Activated naive CD4-positive, alpha-beta T cell treated with anti-CD3 and anti-CD28 coated beads, Interleukin-2, amount 50 U/mL, for 72 hours (primary cell): ENCODE measurements at places on chromosomes 5 and 9. TPM values are rescaled to one million over a fixed set of nuclear protein-coding genes. Genes with fewer than 3 reads are reported as not detected.

GRCh38 chr9:78441822-78442431 is 145.0 kb downstream of the PSAT1 start:
- DNase-seq = no peak

GRCh38 chr5:161311965-161312364 is 234.6 kb downstream of the GABRB2 start:
- DNase-seq = no peak

DNA sequence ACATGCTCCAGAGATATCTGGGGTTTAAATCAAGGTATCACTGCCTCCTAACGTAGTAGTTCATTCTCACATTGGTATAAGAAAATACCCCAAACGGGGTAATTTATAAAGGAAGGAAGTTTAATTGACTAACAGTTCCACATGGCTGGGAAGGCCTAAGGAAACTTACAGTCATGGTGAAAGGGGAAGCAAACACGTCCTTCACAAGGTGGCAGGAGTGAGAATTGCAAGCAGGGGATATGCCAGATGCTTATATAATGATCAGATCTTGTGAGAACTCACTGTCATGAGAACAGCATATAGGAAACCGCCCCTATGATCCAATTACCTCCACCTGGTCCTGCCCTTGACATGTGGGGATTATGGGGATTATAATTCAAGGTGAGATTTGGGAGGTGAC is 1280.2 kb upstream of the C9orf72 start:
- DNase-seq = no peak

DNA sequence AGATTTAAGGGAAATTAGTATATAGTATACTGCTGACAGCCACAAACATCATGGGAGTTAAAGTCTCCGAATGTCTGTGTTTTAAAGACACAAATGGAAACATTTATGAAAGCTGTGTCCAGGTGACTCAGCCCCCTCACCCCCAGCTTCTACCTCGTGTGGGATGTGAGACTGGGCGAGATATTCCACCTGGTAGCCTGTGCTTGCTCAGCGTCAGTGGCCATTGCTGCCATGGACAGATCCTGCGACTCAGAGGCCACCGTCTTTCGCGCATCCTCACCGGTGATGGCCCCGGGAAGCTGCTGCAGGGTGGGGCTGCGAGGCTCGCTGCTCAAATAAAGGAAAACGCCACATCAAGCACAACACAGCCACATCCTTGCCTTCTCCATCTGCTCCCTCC is 31.2 kb upstream of the EXOC3 start:
- peak; percentile 58 for DNase-seq

DNA sequence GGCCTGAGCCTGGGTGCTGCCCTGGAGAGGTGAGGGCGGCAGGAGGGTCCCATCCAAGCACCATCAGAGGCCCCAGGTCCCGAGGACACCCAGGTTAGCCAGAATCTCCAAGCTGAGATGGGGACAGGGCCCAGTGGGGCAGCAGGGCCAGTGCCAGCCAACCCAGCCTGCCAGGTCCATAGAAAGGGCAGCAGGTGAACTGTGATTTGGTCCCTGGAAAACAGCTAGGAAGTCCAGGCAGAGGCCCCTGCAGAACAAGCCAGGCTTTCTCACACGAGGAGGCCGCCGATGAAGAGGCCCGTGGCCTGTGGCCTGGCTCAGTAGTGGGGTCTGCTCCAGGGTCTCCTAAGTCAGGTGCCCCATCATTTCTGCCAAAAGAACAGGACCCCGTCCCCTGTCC is 2.0 kb downstream of the AGPAT2 start:
- DNase-seq = no peak

DNA sequence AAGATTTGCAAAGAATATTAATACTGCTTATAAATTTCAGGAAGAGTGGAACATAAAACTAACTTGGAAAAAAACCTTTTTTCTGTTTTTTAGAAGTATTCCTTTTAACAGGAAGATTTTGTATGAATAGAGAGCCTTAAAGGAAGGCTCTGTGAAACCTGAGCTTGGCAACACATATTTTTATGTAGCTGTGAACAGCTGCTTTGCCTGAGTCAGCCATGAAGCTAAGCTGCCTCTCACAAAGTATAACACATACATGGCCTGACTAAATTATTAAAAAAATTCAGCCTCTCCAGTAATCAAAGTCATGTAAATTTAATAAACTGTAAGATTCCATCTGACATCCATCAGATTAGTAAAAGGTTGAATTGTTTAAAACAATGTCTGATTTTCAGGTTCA is 547.5 kb downstream of the ELAVL2 start:
- DNase-seq = no peak

GRCh38 chr5:176870110-176870591 is 29.0 kb downstream of the HK3 start:
- no peak for DNase-seq

DNA sequence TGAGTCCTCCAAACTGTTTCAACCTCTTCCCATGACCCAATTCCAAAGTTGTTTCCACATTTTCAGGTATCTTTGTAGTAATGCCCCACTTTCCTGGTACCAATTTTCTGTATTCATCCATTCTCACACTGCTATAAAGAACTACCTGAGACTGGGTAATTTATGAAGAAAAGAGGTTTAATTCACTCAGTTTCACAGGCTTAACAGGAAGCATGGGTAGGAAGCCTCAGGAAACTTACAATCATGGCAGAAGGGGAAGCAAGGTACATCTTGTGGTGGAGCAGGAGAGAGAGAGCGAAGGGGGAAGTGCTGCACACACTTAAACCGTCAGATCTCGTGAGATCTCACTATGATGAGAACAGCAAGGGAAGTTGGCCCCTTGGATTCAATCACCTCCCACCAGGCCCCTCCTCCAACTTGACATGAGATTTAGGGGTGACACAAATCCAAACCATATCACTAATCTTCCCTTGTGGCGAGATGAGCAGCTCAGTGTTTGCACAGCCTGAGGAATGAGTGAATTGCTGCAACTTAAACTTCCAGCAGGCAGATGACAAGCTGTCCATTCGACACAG is 42.9 kb downstream of the TRIP13 start:
- DNase-seq = peak; percentile 41

GRCh38 chr5:66440202-66440680 is 156.0 kb upstream of the MAST4 start:
- DNase-seq = peak; percentile 26

- DNase-seq = no peak
Observed at GRCh38 chr5:24145806-24146205, 499.0 kb downstream of the CDH10 start.

DNA sequence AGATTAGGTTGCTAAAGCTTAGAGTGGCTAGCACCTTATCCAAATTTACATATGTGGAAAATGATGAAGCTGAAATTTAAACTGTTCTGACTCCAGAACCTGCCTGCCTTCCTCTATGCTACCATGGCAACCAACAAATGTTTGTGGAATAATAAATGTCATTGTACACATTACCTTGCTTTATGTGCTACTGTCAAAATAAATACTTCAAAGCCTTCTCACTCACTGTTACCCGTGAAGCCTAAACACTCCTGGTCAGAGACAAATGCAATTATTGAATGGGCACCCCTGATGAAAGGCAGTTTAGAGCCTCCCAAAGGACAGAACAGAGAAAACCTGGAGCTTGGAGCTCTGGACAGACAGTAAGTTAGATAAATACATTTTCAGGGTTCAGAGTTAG is 158.6 kb downstream of the FAM114A2 start:
- no peak for DNase-seq

DNA sequence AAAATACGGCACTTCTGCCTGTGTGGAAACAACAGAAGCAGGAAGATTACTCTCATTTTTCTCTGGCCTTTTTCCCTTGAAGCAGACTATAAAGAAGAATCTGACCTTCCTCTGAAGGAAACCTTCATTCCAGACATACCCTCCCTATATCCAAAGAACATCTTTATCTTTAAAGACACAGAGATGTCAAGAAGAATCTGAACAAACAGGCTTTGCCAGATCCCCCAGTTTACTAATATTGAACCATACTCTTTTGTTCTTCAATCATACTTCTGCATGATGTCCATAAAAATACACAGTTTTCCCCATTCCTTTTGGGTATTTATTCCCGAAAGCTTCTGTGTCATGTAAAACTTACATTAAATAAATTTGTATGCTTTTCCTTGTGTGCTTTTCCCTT is 225.8 kb downstream of the MAT2B start:
- DNase-seq = no peak

GRCh38 chr9:3971391-3972082 is 328.3 kb downstream of the GLIS3 start:
- DNase-seq = no peak

GRCh38 chr5:150258130-150258529 is 31.4 kb downstream of the CAMK2A start:
- DNase-seq = no peak

DNA sequence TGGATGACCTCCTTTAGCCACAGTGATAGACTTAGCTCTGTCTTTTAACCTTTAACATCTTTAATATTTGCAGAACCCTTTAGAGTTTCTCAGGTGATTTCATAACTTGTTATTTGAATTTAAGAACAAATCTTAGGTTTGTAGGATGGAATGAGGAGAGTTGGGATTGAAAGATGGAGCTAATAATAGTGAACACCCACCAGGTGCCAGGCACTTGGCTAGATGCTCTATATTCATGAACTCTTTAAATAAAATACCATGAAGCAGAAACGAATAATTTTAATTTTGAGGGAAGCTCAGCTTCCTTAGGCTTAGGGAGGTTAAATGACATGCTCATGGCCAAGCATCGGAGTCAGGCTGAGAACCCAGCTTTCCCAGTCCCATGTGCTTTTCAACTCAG is 19.4 kb upstream of the CARNMT1 start:
- DNase-seq = no peak

GRCh38 chr9:4620881-4621555 is 41.1 kb upstream of the PLPP6 start:
- no peak for DNase-seq

- peak; percentile 58 for DNase-seq
Observed at GRCh38 chr5:62284946-62285891, 20.8 kb upstream of the KIF2A start.

GRCh38 chr5:81505672-81506071 is 111.7 kb upstream of the ACOT12 start:
- no peak for DNase-seq

- DNase-seq = no peak
Observed at GRCh38 chr9:34601937-34602573, 9.8 kb downstream of the RPP25L start.

GRCh38 chr9:99881769-99882168 is 24.7 kb upstream of the STX17 start:
- no peak for DNase-seq

DNA sequence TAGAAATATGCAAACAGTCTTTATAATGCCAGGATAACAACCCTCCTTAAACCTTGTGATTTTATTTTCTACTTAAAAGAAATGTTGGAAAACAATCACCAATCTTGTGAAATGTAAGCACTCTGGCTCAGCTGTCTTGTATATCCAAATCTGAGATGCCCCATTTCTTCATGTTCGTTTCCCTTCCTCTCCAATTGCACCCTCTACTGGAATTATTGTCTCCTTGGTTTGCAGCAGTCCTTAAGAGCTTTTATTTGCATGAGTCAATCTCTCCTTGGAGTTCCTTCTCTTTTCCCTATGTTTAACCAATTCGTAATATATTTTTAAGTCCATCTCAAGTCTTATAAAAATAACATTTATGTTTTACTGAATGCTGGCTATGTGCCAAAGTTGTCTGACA is 362.0 kb upstream of the CDH10 start:
- no peak for DNase-seq

DNA sequence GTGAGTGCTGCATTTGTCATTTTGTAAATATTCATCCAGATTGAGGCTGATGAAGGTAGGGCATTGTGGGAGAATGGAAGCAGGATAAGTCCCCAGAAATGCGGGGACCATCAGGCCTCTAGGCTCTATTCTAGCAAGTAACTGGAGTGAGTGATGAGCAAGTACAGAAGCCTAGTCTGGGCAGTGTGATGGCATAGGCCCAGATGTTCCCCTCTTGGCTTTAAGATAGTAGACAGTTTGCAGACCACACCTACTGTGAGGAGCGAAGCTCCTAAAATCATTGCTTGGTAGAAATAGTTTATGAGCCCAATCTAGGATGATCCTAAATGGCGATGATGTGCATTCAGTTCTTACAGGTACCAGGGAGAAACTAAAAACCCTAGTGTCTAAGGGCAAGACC is 24.3 kb downstream of the NDFIP1 start:
- no peak for DNase-seq

DNA sequence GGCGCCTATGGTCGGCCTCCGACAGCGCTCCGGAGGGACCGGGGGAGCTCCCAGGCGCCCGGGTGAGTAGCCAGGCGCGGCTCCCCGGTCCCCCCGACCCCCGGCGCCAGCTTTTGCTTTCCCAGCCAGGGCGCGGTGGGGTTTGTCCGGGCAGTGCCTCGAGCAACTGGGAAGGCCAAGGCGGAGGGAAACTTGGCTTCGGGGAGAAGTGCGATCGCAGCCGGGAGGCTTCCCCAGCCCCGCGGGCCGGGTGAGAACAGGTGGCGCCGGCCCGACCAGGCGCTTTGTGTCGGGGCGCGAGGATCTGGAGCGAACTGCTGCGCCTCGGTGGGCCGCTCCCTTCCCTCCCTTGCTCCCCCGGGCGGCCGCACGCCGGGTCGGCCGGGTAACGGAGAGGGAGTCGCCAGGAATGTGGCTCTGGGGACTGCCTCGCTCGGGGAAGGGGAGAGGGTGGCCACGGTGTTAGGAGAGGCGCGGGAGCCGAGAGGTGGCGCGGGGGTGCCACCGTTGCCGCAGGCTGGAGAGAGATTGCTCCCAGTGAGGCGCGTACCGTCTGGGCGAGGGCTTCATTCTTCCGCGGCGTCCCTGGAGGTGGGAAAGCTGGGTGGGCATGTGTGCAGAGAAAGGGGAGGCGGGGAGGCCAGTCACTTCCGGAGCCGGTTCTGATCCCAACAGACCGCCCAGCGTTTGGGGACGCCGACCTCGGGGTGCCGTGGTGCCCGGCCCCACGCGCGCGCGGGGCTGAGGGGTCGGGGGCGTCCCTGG is 561 bp downstream of the DAPK1 start:
- no peak for DNase-seq

GRCh38 chr5:142056816-142057696 is 44.2 kb upstream of the GNPDA1 start:
- no peak for DNase-seq

DNA sequence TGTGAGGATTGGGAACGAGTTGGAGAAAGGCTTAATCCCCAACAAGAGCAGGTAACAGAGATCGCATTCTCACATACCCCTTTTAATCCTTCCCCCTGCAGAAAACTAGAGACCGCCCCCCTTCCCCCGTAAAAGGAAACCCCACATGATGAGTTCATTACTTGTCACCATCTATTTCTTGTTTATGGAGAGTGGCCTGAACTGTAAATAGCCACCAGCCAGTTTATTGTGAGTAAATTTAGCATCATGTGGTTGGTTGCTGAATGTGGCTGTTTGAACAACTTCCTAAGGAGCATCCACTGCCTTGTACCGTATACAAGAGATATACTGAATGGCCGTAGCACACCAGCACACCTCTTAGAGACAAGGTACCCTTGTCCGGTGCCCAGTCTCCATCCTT is 62.1 kb downstream of the TJP2 start:
- DNase-seq = no peak

PCDHA10 gene
- not detected for total RNA-seq

MUSK gene
- total RNA-seq = not detected

DND1 gene
- 3.4 TPM for total RNA-seq

TRIM52 gene
- total RNA-seq = 15.6 TPM

PDE6A gene
- not detected for total RNA-seq

SV2C gene
- total RNA-seq = not detected

C7 gene
- not detected for total RNA-seq

BHMT gene
- total RNA-seq = not detected

WNT8A gene
- not detected for total RNA-seq

SLC44A1 gene
- 11.2 TPM for total RNA-seq
